Hematopoietic multipotent progenitor cell treated with erythropoietin and hydrocortisone succinate and interleukin-3 and kit ligand, for 15 days (in vitro differentiated cells): ENCODE measurements at places on chromosomes 12 and 14.

GRCh38 chr12:50980545-50980944, 28.2 kb downstream of the HIGD1C start:
- DNase-seq = no peak

- DNase-seq = no peak
These were observed 27.9 kb upstream of the CCNT1 start for GRCh38 chr12:48744251-48745008.

GRCh38 chr12:7092229-7092985, at the start of gene C1R:
Gene C1R (minus strand): TSS chr12:7092445. CDS start chr12:7092388, 57 bp downstream.
- DNase-seq = peak; percentile 71

DNA sequence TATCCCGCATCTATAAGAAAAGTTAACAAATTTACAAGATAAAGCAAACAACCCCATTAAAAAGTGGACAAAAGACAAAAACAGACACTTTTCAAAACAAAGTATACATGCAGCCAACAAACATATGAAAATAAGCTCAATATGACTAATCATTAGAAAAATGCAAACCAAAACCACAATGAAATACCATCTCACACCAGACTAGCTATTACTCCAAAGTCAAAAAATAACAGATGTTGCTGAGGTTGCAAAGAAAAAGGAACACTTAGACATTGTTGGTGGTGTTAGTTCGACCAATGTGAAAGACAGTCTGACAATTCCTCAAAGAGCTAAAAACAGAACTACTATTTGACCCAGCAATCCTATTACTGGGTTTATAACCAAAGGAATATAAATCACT, 968.6 kb upstream of the USP15 start:
- DNase-seq = no peak

- no peak for DNase-seq
These were observed 14.0 kb upstream of the TBPL2 start for GRCh38 chr14:55454264-55455002.

DNA sequence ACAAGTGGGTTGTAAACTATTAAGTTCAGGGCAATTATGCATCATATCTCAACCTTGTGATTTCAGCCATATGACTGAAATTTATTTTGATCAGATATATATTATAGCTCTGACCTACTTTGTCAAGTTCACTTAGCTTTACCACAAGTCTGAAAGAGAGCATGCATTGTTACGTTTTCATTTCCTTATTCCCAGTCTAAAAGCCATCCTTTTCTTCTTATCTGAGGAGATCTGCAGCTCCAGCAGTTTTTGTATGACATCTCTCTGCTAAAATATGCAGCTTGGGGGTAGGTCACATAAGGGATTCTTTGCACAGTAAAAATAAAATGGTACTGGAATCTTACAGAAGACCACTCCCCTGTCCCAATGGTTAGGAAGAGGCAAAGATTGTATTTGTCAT, 1682.8 kb upstream of the FLRT2 start:
- DNase-seq = no peak

DNA sequence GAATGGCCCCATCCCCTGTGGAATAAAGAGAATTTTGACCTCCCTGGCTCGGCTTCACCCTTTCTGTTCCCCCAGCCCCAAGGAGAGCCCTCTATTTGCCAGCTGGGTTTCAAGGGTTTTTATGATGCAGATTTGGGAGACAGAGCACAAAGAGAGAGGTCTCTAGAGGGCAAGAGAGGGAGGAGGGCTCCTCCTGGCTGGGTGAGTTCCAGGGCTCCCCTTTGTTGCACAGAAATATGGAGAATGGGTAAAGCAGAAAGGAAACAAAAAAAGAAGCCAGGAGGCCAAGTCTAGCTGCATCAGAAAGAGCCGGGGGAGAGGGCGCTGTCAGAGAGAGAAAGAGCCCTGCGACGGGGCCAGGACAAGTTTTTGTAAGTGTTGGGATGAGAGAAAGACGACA, 319.6 kb upstream of the RTL1 start:
- DNase-seq = no peak

GRCh38 chr12:13258197-13258596, 61.7 kb downstream of the EMP1 start:
- no peak for DNase-seq

DNA sequence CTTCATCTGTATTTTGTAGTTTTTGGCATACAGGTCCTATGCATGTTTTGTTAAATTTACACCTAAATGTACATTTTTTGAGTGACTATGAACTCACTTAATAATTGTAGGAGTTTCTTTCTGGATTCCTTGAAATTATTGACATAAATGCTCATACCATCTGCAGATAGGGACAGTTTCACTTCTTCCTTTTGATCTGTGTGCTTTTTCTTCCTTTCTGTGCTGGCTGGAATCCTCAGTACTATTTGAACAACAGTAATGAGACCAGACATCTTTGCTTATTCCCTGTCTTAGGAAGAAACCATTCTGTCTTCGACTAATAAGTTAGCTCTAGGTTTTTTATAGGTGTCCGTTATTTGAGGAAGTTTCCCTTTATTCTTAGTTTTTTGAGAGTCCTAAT, 110.3 kb downstream of the ADGRD1 start:
- DNase-seq = no peak

DNA sequence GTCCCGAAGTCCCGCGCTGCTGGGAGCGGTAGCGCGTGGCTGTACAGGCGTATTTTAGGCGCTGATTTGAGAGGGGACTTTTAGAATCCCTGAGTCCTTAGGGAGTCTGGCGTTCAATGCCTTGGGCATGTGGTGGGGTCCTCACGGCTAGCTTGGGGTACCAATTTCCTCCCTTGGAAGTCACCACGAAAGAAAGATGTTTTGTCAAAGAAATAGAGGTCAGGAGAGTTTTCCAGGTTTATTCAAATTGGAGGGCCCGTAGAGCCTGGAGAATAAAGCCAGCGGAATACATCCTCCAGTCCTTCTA, 63.9 kb downstream of the KLHL28 start:
- no peak for DNase-seq

DNA sequence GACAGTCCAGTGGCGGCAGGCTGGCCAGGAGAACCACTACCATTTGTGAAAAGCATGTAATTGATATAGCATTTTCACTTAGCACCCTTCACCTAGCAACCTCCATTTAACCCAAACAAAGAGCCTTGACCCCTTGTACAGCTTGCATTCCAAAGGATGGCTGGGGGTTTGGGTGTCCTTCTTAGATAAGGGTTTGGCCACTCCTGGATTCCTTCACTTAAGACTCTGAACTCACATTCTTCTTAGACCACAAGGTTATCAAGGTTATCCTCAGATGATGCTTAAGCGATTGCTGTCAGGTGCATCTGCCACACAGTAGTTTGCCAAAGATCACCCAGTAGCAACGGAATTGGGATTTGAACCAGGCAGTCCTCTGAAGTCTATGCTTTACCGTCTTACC, 102.8 kb downstream of the ZNF664 start:
- no peak for DNase-seq

GRCh38 chr12:106126441-106127337, 12.1 kb downstream of the NUAK1 start:
- DNase-seq = no peak

GRCh38 chr14:70707138-70708038, 65.7 kb downstream of the TTC9 start:
- no peak for DNase-seq

GRCh38 chr14:99234961-99235571, 36.9 kb downstream of the BCL11B start:
- DNase-seq = no peak

DNA sequence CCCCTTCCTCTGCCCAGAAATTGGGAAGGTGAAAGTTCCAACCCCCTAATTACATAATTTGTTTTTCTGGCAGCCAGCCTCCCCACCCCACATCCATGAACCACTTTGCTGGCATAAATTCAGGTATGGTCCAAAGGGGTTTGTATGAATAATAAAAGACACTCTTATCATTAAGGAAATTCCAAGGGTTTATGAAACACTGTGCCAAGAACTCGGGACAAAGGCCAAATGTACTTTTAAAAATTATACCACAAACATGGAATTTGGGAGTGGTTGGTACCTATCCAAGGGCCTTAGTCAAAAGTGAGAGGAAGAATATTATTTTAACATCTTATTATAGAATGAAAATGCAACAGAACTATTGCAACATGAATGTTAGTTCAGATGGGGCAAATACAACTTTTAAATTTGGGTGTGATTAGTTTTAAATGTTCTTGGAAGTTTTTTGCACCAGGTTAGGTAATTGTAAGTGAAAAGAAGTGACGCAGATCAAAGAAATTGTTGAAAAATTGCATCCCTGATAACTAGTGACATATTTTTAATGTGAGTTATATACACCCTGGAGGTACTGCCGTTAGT, 217.8 kb downstream of the TMEM117 start:
- no peak for DNase-seq

- DNase-seq = no peak
These were observed 43.6 kb downstream of the FGD6 start for GRCh38 chr12:95173392-95174251.

DNA sequence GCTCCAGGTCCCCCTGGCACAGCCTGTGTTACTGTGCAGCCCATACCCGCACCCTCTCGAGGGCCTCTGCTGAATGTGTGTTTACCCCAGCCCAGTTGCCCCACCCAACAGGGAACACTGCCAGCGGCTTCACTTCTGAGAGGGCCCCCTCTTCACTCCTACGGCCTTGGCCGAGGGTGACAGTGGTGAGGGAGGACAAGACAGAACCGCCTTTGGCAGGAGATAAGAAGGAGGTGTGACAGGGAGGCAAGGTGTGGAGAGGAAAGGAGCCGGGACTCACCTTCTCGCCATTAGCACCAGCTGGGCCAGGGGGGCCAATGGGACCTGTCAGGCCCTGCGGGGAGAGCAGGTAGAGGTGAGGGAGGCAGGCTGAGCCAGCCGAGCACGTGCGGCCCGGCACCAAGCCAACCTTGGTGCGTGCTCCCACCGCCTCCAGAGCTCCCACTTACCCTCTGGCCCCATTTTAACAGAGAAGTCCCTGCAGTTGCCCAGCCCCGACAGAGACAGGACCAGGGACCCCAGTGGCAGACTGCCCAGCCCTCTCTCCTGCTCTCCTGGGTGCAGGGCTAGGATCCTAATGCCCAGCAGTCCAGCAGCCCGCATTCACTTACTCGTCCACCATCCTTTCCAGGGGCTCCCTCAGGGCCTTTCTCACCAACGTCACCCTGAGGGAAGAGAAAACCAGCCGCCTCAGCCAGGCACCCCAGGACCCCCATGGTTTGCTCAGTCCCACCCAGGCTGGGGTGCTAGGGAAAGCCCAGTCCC, 18.3 kb downstream of the TMEM106C start:
- DNase-seq = no peak

- no peak for DNase-seq
These were observed 993.3 kb upstream of the TMEM132C start for GRCh38 chr12:127273626-127274025.

GRCh38 chr12:96223411-96224218, 29.4 kb downstream of the ELK3 start:
- DNase-seq = no peak

GRCh38 chr12:13128291-13128965, 25.0 kb upstream of the GSG1 start:
- no peak for DNase-seq

DNA sequence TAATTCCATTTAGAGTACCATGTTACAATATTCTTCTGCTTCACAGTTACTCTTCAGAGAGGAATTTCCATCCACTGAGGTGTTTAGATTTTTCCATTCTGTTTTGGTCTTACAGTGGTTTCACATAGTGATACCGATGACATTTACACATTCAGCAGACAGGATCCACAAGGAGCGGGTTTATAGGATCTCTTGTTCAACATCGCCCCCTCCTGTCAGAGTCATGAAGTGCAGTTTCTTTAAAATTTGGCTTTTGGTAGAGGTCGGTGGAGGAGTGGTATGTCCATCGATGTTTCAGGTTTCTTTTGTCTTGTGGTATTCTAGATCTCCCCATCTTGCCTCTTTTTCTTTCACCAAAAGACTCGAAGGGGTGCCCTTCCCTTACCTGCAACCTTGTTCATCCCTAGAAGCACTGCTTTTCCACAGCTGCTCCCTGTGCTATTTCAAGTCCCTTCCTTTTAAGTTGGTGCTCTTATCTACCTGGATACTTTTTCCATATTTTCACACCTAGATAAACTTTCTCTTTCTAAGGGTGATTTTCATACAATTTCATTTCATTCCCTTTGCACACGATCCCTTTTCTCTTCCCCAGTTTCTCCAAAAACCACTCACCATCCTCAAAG, 181.3 kb downstream of the ITPR2 start:
- peak; percentile 64 for DNase-seq

DNA sequence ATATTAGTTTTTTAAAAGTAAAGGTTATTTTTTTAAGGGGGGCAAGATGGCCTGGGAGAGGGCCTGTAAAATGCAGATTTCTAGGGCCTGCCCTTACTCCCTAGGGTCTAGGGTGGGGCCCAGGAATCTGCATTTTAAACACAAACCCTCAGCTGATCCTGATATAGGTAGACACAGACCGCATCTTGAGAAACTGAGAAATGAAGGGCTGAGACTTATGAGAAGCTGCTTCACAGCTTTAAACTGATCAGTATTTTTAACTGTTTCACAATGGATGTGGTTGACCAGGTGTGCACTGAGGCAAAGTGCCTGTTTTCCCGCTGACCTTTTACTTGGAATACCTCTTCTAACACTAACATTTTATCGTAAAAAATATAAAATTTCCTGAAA, 84.0 kb downstream of the CCDC88C start:
- DNase-seq = no peak

GRCh38 chr12:3587402-3588013, 96.5 kb downstream of the PRMT8 start:
- no peak for DNase-seq

GRCh38 chr12:77319166-77319565, 253.8 kb upstream of the E2F7 start:
- no peak for DNase-seq

GRCh38 chr14:58870961-58871360, 233.2 kb downstream of the DACT1 start:
- DNase-seq = no peak

DNA sequence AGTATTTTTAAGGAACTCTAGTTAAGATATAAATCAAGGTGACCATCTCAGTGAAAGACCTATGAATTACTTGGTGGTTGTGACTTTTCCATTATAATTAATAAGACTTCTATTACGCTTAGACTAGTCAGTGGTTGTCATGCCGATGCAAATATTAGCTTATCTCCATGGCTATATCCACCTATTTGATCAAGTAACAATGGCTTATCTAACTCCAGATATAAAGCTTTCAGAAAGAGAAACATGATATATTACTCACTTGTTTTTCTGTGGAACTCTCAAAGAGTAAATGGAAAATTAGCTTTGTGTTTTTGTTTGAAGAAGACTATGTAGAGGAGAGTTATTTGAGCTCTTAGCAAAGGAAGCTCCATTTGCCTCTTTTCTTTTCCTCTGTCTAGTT, 323.8 kb upstream of the DCN start:
- DNase-seq = no peak

- DNase-seq = no peak
These were observed 56.1 kb downstream of the SYT10 start for GRCh38 chr12:33383503-33383902.
